ENCODE measurements at places on chromosomes 2 and 18.

DNA sequence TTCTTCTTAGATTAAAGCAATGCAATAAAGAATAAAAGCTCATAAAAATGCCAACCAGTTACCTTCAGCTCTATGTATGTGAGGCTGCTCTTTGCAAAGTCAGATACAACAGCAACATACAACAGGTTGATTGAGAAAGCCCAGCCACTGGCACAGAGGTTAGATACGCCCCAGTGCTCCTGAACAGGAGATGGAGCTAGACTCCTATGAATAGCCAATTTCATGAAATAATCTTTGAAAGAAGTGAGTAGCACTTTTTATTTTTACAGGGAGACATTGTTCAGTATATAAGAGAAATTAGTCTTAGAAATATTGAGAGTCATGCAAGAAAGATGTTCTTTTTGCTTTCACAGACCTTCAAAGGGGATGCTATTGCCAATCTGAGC lies 362.4 kb upstream of the MEX3C start:
- DNase-seq, result no peak

- no peak for DNase-seq
Measured at GRCh38 chr18:79223431-79223830, 154.2 kb downstream of the ATP9B start.

DNA sequence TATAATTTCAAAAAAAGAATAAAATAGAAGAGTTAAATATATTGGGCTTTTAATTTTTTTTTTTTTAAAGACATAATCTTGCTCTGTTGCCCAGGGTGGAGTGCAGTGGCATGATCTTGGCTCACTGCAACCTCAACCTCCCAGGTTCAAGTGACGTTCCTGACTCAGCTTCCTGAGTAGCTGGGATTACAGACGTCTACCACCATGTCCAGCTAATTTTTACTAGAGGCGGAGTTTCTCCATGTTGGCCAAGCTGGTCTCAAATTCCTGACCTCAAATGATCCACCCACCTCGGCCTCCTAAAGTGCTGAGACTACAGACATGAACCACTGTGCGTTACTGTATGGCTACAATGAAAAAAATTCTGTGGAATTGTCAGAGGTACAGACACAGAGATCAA lies 98.1 kb upstream of the RGPD4 start:
- DNase-seq, result no peak

- no peak for DNase-seq
Measured at GRCh38 chr2:196200557-196200956, 29.2 kb upstream of the STK17B start.

DNA sequence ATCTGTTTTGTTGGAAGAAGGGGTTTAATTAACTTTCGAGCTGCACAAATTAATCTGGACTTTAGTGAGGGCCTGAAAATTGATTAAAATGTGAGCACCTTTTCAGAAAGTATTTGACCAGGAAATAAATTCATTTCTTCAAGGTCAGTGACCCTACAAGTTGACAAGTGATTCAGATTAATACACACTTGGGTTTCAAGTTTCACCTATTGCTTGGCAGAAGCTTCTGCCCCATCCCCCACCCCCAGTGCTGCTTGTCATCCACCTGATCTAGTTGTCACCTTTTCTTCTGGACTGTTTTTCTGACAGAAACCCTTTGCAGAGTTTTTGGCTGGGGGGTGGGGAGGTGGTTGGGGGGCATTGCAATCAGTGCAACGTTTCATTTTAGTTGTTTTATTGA lies 46.2 kb downstream of the RPRM start:
- no peak for DNase-seq

- no peak for DNase-seq
Measured at GRCh38 chr2:37583402-37583801, 88.0 kb downstream of the CDC42EP3 start.

DNA sequence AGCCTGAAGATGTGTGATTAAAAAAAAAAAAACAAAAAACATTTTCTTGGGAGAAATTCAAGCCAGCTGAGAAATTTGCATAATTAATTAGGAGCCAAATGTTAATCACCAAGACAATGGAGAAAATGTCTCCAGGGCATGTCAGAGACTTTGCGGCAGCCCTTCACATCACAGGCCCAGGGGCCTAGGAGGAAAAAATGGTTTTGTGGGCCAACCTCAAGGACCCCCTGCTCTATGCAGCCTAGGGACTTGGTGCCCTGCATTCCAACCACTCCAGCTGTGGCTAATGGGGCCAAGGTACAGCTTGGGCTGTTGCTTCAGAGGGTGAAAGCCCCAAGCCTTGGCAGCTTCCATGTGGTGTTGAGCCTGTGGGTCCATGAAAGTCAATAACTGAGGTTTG lies 241.9 kb upstream of the THUMPD2 start:
- DNase-seq, result no peak

DNA sequence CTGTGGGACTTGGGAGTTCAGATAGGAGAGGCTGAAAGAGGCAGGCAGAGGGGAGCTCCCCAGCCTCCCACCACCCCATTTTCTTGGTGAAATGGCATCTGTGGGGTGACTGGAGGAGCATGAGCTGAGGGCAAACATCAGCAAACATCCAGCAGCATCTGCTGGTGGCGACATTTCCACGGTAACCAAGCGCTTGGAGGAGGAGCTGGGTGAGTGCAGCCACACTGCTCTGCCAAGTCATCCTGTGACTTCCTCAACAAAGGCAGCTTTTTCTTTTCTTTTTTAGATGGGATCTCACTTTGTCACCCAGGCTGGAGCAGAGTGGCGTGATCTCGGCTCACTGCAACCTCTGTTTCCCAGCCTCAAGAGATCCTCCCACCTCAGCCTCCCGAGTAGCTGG lies 5.6 kb downstream of the TXNL4A start:
- DNase-seq, result no peak

GRCh38 chr2:3005859-3006501 lies 371.6 kb downstream of the EIPR1 start:
- no peak for DNase-seq

DNA sequence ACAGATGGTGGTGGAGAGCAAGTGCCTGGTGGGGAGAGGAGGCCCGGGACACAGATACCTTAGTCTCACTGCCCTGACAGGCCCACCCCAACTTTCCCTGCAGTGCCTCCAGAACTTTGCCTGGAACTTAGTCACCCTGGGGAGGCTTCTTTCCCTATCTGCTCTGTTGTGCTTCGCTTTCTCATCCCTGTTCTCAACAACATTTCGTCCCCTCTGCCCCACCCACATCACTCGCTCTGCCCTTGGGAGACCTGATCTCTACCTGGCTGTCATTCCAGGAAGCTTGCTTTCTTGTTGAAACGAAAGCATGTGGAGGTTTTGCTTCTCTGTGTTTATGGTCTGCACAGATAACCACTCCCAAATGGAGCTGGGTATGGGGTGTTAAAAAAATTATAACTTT lies 93.8 kb downstream of the PRKCE start:
- DNase-seq, result no peak

DNA sequence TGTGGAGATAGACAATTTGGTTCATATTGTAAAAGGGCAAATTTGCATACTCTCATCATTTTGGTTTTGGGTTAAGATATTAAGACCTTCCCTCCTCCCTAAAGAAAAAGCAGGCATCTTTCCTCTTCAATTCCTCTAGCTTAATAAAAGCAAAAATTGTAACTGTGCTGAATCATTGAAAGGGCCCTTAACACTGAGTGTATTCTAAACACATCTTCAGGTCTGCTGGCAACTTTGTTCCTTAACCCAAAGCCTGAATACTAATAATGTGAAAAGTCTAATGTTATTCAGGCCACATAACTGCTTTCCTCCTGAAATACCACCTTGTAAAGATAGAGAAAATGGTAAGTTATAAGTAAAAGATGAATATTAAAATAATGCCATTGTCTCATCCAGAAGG lies 1200.5 kb upstream of the FAM98A start:
- no peak for DNase-seq

GRCh38 chr2:204312105-204312504 lies 233.2 kb upstream of the PARD3B start:
- DNase-seq, result no peak
